ENCODE measurements at places on chromosomes 3 and 15. TPM values are rescaled to one million over a fixed set of nuclear protein-coding genes. Genes with fewer than 3 reads are reported as not detected.

Gene GOLGA8G
- total RNA-seq, result not detected

Gene ITIH3
- total RNA-seq, result 0.89 TPM

GRCh38 chr15:31021067-31021665, 29.7 kb upstream of the MTMR10 start:
- no peak overlapping the region for H3K4me3 ChIP-seq
- H3K27me3 ChIP-seq, result no peaks in the 10 kb centered on the region
- H3K27ac ChIP-seq, result no peak overlapping the region

- H3K36me3 ChIP-seq, result no peaks in the 10 kb centered on the region
- peaks cover 10% of the 10 kb centered on the region for H3K27me3 ChIP-seq
- H3K4me1 ChIP-seq, result no peaks in the 10 kb centered on the region
- DNase-seq, result peak; percentile 51
- H3K27ac ChIP-seq, result no peak overlapping the region
- no peak overlapping the region for H3K4me3 ChIP-seq
Observed at GRCh38 chr3:2511356-2511755, 412.7 kb downstream of the CNTN4 start.

- H3K36me3 ChIP-seq, result no peaks in the 10 kb centered on the region
- H3K27me3 ChIP-seq, result no peaks in the 10 kb centered on the region
- H3K27ac ChIP-seq, result no peak overlapping the region
- H3K4me1 ChIP-seq, result no peaks in the 10 kb centered on the region
- DNase-seq, result no peak
- H3K4me3 ChIP-seq, result no peak overlapping the region
Observed at GRCh38 chr15:80580106-80580505, 115.0 kb upstream of the ABHD17C start.

Gene UNC13C
- total RNA-seq, result 1.1 TPM

DNA sequence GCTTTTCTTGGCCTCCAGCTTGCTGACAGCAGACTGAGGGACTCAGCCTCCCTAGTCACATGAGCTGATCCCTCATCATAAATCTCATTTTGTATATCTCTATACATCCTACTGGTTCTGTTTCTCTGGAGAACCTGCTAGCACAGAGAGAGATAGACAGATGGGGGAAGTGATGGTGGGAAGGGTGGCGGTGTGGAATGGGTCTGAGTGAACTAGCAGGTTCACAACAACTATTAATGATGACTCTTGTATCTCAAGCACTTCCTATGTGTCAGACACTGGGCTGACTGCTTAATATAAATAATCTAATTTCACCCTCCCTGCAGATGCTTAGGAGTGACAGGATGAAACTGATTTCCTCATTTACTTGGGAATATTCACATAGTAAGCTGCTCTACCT, 106.9 kb upstream of the TLE3 start:
- no peak overlapping the region for H3K27ac ChIP-seq
- H3K4me3 ChIP-seq, result no peak overlapping the region
- H3K36me3 ChIP-seq, result no peaks in the 10 kb centered on the region
- no peak for DNase-seq
- H3K27me3 ChIP-seq, result no peaks in the 10 kb centered on the region

Gene HEMK1
- 20.8 TPM for total RNA-seq

DNA sequence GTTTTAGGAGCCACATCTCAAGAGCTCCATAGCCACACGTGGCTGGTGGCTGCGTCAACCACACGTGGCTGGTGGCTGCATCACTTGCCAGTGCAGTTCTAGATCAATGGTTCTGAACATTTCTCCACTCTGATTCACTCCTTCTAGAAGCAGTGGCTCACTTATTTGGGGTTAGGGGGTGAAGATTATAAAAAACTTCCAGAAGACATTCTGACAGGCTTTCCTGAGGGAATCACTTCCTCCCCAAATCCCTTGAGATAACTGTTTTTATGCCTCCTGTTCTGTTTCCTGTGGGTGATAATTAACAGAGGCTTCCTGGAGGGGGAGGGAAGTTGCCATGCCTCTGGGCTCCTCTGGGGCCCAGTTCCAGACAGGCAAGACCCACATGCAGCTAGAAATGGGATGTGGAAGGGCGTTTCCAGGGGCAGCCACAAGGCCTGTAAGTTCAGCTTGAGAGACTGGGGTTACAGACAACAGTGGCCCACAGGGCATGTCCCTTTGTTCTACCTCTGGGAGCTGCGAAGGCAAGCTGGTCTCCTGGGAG, 23.6 kb downstream of the HEG1 start:
- H3K27me3 ChIP-seq, result no peaks in the 10 kb centered on the region
- peaks cover 41% of the 10 kb centered on the region for H3K4me1 ChIP-seq
- no peak overlapping the region for H3K4me3 ChIP-seq

Gene ISL2
- not detected for total RNA-seq

GRCh38 chr15:91784973-91785709, 68.4 kb upstream of the SLCO3A1 start:
- no peak overlapping the region for H3K4me3 ChIP-seq
- no peak for DNase-seq
- H3K27me3 ChIP-seq, result no peaks in the 10 kb centered on the region
- peaks cover 8% of the 10 kb centered on the region for H3K4me1 ChIP-seq
- H3K27ac ChIP-seq, result no peak overlapping the region
- no peaks in the 10 kb centered on the region for H3K36me3 ChIP-seq

DNA sequence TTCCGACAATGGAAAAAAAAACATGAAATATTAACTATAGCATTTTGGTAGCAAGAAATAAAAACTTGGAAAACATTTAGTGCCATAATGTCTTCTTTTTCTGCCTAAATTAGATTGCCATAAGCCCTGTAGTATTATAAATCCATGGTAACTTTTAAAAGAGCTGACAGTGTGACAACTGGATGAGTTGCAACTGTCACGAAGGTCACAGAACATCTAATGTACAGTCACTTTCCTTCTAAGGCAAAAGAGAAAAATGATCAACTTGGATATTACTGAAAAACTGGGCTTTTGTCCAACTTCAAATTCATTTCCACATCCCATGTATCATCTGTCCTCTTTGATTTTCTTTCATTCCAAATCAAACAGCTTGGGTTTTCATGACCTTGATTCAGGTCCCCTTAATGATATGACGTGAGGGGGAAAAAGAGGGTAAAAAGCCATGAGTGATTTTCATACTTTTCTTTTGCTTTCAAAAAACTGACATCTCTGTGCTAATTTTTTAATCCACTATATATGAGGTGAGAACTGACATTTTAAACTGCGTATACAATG, 602 bp downstream of the CPB1 start:
- H3K27ac ChIP-seq, result no peak overlapping the region
- H3K27me3 ChIP-seq, result no peaks in the 10 kb centered on the region
- no peaks in the 10 kb centered on the region for H3K36me3 ChIP-seq

DNA sequence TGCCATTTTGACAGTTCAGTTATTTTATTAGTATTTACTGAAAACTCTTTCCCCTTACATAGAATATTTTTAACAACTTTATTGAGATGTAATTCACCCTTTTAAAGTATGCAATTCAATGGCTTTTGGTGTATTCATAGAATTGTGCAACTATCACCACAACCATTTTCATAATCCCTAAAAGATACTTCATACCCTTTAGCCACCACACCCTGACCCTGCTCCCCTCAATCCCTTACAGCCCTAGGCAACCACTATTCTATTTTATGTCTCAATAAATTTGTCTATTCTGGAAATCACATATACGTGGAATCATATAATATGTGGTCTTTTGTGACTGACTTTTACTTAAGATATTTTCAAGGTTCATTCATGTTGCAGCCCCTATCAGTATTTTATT, 29.7 kb downstream of the TEX9 start:
- no peaks in the 10 kb centered on the region for H3K4me1 ChIP-seq
- no peak overlapping the region for H3K4me3 ChIP-seq
- H3K36me3 ChIP-seq, result no peaks in the 10 kb centered on the region
- no peak overlapping the region for H3K27ac ChIP-seq

- H3K36me3 ChIP-seq, result no peaks in the 10 kb centered on the region
- DNase-seq, result no peak
- H3K27me3 ChIP-seq, result no peaks in the 10 kb centered on the region
- H3K4me1 ChIP-seq, result peaks cover 11% of the 10 kb centered on the region
- no peak overlapping the region for H3K27ac ChIP-seq
Observed at GRCh38 chr3:122754929-122755328, 38.7 kb downstream of the HSPBAP1 start.

DNA sequence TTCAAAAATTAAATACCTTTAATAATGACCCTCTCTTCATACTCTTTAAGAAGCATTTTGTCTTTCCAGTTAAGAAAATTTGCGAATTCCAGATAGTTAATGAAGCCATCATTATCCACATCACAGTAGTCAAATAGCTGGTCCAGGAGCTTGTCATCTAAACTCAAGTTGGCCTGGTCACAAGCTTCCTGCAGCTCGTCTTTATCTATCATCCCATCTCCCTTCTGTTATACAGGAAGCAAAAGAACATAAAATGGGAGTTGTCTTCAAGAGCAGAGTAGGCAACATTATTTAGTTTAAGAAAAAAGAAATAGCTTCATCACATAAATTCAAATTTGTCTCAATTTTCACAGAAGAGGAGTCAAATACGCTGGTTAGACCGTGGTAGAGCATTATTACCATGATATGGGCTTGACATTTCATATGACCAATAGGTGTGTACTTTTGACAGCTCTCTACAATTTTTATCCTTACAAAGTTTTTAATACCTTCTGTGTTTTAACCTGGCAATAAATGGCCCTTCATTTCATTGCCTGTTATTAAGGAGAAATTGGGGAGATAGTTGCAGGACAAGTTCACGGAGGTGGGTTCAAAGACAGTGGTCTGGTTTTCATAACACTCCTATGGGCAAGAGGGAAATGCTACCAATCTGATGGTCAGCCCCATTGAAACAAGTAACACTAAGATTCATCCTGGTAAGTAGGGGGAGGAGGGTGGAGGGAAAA, 45.4 kb downstream of the EFHB start:
- DNase-seq, result no peak
- H3K27ac ChIP-seq, result peak overlapping the region; percentile 29
- peaks cover 22% of the 10 kb centered on the region for H3K4me1 ChIP-seq
- no peak overlapping the region for H3K4me3 ChIP-seq
- H3K27me3 ChIP-seq, result no peaks in the 10 kb centered on the region
- no peaks in the 10 kb centered on the region for H3K36me3 ChIP-seq

Gene SLC30A4
- 14.3 TPM for total RNA-seq

Gene HTR3E
- total RNA-seq, result not detected

DNA sequence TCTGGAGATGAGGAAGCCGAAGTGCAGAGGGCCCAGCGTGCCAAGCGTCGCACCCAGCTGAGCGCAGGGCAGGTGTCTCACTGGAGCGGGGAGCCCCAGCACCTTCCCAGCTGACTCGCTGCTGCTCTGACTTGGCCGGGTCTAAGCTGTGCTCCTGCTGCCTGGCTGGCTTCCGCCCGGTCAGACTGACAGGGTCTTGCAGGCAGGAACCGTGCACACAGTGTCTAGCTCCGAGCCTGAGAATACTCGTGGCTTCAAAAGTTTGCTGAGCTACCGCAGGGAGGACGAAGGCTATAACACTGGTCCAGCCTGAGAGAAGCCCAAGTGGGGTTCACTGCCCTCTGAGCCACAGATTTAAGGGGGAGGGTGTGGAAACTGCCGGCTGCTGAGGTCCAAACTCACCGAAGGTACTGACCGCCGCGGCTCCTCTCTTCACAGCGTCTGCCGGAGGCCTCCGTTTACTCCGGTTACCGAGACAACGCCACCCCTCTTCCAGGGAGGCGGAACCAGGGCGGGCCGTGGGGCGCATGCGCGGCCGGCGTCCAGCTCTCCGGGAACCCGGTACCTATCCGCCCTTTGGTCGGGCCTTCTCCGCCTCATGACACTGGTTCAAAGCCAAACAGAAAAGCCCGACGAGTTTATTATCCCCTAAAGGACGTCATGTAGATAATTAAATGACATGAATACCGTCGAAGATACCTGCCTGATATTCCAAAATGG, at the start of gene CFAP44:
TSS of gene CFAP44 (minus strand) at position 443 of the 720 bp plus-strand sequence. CDS start 7,829 bp downstream, outside the sequence.
- no peaks in the 10 kb centered on the region for H3K36me3 ChIP-seq
- H3K27ac ChIP-seq, result no peak within 1 kb of the TSS
- DNase-seq, result peak; percentile 89
- H3K4me3 ChIP-seq, result peak within 1 kb of the TSS; percentile 23
- H3K4me1 ChIP-seq, result no peaks in the 10 kb centered on the region

- peak overlapping the region; percentile 97 for H3K4me3 ChIP-seq
- no peaks in the 10 kb centered on the region for H3K36me3 ChIP-seq
- no peaks in the 10 kb centered on the region for H3K27me3 ChIP-seq
- H3K4me1 ChIP-seq, result peaks cover 37% of the 10 kb centered on the region
- peak; percentile 48 for DNase-seq
Observed at GRCh38 chr3:100260081-100260684, 609 bp upstream of the TBC1D23 start.

Gene MASP1
- 11.6 TPM for total RNA-seq

DNA sequence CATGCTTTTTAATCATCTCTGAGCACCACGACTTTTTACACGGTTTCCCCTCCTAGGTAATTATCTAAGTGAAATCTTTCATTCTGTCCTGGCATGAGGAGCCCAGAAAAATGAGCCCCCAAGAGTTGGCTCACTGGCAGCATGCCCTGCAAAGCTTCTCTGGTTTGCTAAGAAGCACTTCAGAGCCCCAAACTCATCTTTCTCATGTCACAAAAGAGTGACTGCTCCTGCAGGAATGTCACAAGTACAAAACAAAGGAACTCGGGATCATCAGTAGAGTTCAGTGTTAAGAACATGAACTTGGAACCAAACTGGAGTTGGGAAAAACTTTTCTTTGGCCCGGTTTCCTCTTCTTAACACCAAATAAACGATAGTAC, 123.9 kb downstream of the FOXB1 start:
- H3K4me3 ChIP-seq, result peak overlapping the region; percentile 19
- H3K27me3 ChIP-seq, result no peaks in the 10 kb centered on the region
- no peaks in the 10 kb centered on the region for H3K4me1 ChIP-seq
- H3K36me3 ChIP-seq, result no peaks in the 10 kb centered on the region
- peak overlapping the region; percentile 43 for H3K27ac ChIP-seq
- peak; percentile 11 for DNase-seq

Gene RBPMS2
- 2.6 TPM for total RNA-seq

DNA sequence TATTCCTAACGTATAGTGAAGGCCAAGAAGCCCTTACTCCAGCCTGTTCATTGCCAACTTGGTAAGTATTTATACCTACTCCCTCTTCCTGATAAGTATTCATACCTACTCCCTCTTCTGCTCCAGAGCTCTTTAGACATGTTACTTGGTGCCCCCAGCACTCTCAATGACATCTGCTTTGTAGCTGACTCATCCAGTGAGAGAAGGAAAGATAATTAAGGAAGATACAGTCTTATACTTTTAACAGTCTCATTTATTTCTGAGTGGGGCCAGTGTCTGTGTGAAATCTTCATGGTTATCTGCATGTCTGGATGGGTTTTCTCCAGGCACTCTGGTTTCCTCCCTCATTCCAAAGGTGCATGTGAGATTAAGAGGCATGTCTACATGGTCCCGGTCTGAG, 698.7 kb downstream of the FHIT start:
- no peaks in the 10 kb centered on the region for H3K4me1 ChIP-seq
- H3K4me3 ChIP-seq, result no peak overlapping the region
- H3K27ac ChIP-seq, result no peak overlapping the region
- H3K27me3 ChIP-seq, result no peaks in the 10 kb centered on the region

- no peak overlapping the region for H3K4me3 ChIP-seq
- no peaks in the 10 kb centered on the region for H3K36me3 ChIP-seq
- no peak overlapping the region for H3K27ac ChIP-seq
- no peak for DNase-seq
- no peaks in the 10 kb centered on the region for H3K27me3 ChIP-seq
- H3K4me1 ChIP-seq, result no peaks in the 10 kb centered on the region
Observed at GRCh38 chr3:154129625-154130024, 8.4 kb downstream of the ARHGEF26 start.

Gene GOLGA8J
- not detected for total RNA-seq

Gene PLCH1
- total RNA-seq, result 17.5 TPM
